Right lung (tissue), 10 donors: ENCODE measurements at places on chromosomes 11 and 22. TPM values are rescaled to one million over a fixed set of nuclear protein-coding genes. Genes with fewer than 3 reads are reported as not detected.
A peak's percentile ranks its signal among the peaks of the same experiment; 100 is the strongest.

- DNase-seq: peak; percentile 77
These were observed 19.4 kb upstream of the TSKU start for GRCh38 chr11:76763573-76764346.

GRCh38 chr11:113855803-113856202, 19.6 kb downstream of the USP28 start:
- no peak for DNase-seq

- DNase-seq: no peak
These were observed 48.4 kb downstream of the FAM118A start for GRCh38 chr22:45358127-45358526.

DNA sequence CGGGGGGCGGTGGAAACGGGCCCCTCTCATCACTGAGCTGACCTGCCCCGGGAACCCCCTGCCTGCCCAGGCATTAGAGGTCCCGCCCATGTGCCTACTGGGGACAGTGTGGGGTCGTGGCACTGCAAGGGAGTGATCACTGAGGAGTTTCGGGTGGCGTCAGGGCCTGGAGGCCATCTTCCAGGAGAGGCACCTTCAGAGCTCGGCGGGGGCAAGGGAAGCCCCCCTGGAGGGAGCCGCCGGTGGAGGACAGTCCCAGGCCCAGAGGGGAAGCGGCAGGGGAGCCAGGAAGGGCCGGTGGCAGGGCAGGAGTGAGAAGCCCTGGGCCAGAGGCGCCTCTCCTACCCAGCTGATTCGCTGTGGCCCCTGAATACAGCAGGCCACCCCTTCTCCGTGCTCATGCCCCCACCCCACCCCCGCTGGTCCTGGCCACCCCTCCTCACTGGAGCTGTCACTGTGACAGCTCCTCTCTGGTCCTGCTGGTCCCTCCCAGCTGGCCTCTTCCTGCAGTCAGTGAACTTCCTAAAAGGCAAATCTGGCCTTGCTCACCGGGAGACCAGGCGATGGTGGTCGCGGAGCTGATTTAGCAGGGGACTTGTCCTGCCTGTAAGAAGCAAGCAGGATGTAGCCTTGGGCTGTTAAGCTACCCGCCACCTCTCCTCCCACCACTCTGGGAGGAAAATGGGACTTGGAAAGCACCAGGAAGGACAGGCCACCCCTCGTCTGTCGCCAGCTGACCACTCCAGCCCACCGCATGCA, 2.0 kb upstream of the MAPK11 start:
- no peak for DNase-seq

GRCh38 chr11:1348146-1348795, 38.8 kb upstream of the TOLLIP start:
- no peak for DNase-seq

- no peak for DNase-seq
These were observed 158.5 kb upstream of the GRK3 start for GRCh38 chr22:25405841-25406509.

DNA sequence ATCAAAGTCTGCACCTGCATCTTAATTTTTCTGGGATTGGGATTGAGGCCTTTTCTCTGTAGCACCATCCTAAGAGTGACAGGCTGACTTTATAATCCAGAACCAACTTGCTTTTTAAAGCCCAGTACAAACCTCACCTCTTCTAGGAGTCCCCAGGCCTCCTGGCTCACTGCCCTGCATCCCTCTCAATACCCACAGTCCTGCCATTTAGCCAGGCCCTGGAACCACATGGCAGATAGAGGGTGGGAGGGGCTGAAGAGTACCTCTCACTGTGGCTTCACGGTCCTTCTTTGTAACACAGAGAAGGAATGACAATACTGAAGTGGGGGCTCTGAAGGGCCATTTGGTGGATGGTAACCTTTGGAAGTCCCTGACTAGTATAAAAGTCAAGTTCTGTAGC, 63.5 kb upstream of the PHOX2A start:
- no peak for DNase-seq

GRCh38 chr22:43921370-43921769, 2.2 kb upstream of the PNPLA3 start:
- DNase-seq: no peak

GRCh38 chr11:8093931-8094575, 13.0 kb downstream of the TUB start:
- no peak for DNase-seq

- no peak for DNase-seq
These were observed 6.0 kb downstream of the KCNK7 start for GRCh38 chr11:65589444-65590239.

DNA sequence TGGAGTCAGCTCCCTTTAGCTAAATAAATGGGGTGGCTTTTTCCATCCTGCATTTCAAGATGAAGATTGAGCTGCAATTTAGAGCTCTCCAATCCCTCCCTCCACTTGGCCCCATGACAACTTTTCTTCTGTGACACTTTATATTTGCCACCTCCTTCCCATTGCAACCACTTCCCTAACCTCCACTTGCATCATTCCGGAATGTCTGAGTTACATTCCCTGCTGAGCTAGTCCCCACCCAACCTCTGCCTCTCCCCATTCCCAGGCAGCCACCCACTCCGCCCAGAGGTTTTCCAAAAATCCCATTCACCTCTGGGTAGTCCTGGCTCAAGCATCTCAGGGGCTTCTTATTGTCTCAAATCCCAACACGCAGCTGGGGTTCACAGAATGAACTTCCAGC, 24.7 kb downstream of the PC start:
- no peak for DNase-seq

GRCh38 chr11:19539861-19540260, 172.8 kb upstream of the NAV2 start:
- DNase-seq: no peak

OR5P2 gene
- polyA plus RNA-seq: 0.18 TPM

GPR83 gene
- 0.26 TPM for polyA plus RNA-seq

SLC22A6 gene
- not detected for polyA plus RNA-seq

HBD gene
- 0.53 TPM for polyA plus RNA-seq

CCDC73 gene
- polyA plus RNA-seq: 0.06 TPM

PPFIA1 gene
- polyA plus RNA-seq: 39.4 TPM

TENM4 gene
- 3.7 TPM for polyA plus RNA-seq
